ENCODE measurements at places on chromosomes 7 and 10.

DNA sequence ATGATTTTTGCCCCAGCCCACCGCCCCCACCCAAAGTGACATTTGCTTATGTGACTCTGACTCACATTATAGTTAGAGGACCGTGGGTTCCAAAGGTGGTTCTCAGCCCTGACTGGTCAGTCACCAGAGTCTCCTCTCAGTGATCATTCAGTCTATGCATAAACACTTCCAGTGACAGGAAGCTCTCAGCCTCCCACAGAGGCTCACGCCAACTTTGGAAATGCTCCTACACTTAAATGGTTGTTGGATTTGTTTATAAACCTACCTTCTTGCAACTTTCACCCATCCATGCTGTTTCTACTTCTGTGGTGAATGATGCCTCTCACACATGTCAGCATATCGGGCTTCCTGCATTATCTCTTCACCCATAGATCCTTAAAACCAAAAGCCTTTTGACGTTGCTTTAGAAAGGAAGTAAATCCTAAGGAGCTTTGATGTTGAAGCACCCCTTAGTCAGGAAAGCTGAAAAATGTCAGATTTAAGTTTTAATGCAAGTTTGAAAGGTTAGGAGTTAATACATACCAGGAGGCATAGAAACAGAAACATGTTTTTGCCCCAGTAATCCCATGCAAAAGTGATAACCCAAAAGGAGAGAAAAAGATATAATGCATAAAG lies 46.5 kb upstream of the FGL2 start:
- DNase-seq, result no peak

GRCh38 chr10:19097151-19097550 lies 48.5 kb downstream of the MALRD1 start:
- DNase-seq, result no peak

DNA sequence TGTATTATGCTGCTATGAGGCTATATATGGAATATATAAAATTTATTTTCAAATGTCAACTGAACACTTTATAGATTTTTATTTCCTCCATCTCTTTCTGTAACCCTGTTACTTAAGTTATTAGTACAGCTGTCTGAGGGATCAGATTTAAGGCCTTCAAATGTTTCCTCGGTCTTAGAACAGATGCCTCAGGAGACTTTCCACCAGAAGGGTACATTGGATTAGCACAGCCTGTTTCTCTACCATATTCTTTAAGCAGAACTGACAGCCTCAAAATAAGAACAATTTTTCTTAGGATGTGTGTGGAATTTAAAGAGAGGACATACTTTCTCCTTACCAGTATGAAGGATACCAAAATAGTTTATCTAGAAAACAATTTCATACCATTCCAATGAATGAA lies 53.0 kb upstream of the HGF start:
- no peak for DNase-seq

DNA sequence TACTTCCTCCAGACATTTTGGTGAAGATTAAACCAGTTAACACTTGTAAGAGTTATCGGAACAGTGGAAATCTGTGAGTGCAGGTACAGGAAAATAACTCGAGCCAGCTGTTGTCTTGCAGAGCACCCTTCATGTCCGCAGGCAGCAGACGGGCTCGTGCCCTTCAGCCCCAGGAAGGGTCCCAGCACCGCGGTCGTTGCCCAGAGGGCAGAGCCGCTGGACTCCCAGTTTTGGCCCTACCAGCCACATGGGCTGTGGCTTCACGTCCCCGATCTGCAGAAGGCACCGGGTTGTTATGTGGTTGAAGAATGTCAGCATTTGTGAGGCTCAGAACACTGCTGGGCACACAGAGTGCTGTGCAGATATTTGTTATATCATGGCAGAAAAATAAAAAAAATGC lies 7.2 kb upstream of the ADARB2 start:
- DNase-seq, result no peak

DNA sequence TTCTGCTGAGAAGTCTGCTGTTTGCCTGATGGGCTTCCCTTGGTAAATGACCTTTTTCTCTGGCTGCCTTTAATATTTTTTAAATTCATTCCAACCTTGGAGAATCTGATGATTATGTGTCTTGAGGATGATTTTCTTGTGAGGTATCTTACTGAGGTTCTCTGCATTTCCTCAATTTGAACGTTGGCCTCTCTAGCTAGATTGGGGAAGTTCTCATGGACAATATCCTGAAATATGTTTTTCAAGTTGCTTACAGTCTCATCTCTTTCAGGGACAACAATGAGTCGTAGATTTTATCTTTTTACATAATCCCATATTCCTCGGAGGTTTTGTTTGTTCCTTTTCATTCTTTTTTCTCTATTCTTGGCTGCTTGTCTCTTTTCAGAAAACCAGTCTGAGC lies 208.4 kb downstream of the KIF20B start:
- DNase-seq, result no peak

DNA sequence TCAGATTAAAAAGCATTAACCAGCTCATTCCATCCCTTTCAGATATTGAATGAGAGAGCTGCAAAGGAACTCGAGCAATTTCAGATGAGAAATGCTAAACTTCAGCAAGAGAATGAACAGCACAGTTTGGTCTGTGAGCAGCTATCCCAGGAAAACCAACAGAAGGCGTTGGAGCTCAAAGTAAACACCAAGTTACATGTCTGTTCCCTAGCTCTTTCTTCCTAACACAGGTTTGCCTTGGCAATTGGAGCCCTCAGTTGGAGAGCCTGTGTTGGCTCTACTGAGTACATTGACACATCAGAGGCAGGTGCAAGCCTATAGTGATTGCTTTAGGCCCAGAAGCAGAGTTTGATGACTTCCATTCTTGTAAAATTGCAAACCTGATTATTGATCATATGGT lies 14.7 kb downstream of the CFAP58 start:
- DNase-seq, result no peak

- DNase-seq, result no peak
Measured at GRCh38 chr10:62109587-62110293, 158.9 kb downstream of the RTKN2 start.

All from SJSA1 (cell line).